NCI-H345 (cell line): ENCODE measurements at places on chromosomes 5 and 9.
A peak's percentile ranks its signal among the peaks of the same experiment; 100 is the strongest.

- no peak for DNase-seq
These were observed 783.3 kb upstream of the CDH9 start for GRCh38 chr5:27821681-27822080.

DNA sequence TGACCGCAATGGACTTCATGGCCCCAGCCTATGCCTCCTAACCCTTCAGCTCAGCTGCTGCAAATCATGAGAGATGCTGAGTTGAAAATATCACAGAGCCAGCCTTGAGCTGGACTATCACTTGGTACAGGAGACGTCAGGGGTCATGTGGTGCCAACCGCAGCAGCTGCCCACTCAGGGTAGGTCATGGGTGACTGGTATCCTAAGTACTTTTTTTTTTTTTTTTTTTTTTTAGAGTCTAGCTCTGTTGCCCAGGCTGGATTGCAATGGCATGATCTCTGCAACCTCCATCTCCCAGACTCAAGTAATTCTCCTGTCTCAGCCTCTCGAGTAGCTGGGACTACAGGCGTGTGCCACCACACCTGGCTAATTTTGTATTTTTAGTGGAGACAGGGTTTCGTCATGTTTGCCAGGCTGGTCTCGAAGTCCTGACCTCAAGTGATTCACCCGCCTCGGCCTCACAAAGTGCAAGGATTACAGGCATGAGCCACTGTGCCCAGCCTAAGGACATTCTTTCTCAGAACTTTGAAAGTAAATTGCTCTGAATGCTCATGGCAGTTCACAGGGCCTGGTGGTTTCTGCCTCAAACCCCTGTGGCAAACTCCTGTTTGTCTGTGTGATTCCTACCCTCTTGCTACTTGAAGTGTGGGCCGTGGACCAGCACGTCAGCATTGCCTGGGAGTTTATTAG, 21.3 kb downstream of the WWC1 start:
- DNase-seq: no peak

- DNase-seq: no peak
These were observed 369.5 kb downstream of the ARL15 start for GRCh38 chr5:53940921-53941320.

DNA sequence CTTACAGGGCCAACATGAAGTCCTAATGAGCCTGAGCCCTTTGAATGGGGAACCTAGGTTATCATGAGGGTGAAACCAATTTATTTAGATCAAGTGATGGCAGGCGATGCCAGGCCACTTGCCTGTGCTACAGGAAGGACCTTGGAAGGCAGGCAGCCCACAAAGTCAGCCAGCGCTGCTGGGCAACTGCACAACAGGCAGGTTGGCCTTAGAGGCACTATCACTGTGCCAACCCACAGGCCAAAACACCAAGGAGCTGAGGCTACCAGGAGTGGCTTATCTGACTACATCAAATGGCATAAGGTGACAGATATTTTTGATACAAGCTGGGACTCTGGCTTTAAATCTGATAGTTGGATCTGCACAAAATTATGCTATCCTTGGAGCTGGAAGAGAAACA, 319.1 kb downstream of the NTRK2 start:
- DNase-seq: no peak

DNA sequence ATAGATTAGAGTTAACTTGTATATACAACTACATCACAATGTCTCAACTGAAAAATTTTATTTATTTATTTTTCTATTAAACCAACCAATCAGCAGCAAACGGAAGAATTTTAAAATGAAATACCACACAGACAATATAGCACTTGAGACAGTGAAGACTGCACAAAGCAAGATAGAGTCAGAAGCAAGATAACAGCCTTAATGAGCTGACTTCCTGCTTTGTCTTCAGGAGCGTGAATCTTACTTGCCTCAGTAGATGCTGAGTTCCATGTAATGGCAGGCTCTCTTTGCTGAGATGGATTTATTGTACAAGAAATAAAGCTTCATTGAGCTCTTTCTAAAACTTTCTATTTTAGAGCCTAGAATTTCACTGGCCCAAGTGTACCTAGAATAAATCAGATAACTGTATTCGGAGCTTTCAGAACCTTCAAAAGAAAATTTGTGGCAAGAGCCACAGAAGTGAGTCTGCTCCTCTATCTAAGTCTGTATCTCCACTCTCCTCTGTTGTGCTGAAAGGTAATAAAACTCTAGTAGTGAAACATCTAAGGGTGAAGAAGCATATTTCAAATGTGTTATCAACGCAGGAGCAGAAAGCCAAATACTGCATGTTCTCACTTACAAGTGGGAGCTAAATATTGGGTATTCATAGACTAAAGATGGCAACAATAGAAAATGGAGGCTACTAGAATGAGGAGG, 83.3 kb upstream of the ANKRD55 start:
- DNase-seq: no peak

DNA sequence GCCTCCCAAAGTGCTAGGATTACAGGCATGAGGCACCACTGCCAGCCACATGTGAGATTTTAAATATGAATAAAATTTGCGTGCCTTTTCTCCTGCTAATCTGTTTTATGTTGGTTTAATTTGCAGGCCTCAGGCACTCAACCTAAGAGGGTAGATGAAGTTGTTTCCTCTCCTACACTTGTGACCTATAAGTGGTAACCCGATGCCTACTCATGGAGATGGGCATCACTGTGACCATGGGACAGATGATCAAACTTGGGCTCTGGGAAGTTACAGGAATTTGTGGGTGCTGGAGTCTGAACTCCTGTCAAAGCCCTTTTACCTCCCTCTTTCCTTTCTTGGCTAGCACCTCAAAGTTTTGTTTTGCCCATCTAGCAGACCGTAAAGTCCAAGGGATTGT, 1.1 kb downstream of the SLC28A3 start:
- no peak for DNase-seq

- no peak for DNase-seq
These were observed 16.9 kb upstream of the BOD1 start for GRCh38 chr5:173633304-173633703.

DNA sequence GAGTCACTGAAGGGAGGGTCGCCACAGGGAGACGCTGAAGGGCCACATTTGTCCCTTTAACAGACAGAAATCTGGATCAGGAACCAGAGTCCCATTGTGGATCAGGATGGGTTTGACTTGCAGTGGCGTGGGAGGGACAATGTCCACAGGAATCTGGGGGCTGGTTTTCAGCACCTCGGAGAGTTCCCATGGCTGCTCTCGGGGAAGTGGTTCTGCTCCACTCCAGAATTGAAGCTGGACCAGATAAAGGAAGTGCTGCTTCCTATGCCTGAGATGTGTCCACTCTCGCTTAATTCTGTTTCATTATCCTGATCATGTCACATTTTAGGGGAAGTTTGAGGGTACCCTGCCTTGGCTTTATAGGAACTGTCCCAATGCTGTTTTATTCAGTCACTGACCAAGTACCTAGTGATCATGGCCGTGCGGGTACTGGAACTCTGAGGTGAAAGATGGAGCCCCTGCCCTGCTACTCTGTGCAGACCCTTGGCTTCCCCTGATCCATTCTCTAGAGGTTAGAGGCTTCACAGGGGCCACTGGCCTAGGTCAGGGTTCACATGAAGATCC, 28.7 kb downstream of the ENHO start:
- no peak for DNase-seq

- DNase-seq: no peak
These were observed 106.4 kb upstream of the GPR151 start for GRCh38 chr5:146622391-146622790.

DNA sequence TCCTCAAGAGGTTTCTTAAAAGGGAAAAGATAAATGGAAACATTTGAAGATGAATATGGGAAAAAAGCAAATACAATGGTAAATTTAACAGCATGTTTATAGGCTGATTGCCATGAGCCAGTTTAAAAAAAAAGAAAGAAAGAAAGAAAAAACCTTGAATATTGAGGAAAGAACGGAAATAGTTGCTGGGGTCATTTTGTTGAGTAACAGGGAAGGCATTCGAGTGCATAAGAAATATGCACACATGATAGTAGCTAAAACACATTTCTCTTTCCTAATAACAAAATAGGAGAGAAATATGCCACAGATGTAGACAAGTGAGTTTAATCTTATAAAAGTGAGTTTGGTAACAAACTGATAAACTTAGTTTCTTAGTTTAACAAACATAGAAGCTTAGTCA, 864.6 kb upstream of the ACO1 start:
- DNase-seq: no peak

- DNase-seq: no peak
These were observed 321.9 kb downstream of the ZSWIM6 start for GRCh38 chr5:61653807-61654580.

- no peak for DNase-seq
These were observed 218.9 kb downstream of the EPB41L4A start for GRCh38 chr5:112200131-112200530.

DNA sequence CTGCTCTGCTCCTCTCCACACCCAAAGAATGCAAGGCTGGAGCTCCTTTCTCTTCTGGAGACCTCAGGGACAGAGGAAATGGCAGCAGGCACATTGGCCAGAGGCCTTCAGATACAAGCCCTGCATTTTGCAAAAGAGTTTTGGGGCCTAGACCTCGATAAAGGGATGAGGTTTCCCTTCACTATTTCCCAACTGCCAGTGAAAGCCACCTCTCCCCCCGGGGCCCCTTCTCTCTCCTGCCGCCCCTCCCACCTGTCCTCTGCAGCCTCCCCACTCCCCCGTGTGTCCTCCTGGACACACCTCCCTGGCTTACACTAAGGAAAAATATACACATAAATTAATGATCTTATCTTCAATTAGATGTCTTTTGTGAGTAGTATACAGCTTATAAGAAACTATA, 21.3 kb upstream of the LMNB1 start:
- DNase-seq: no peak

- DNase-seq: peak; percentile 87
These were observed 24.1 kb downstream of the PHF2 start for GRCh38 chr9:93600504-93600903.

DNA sequence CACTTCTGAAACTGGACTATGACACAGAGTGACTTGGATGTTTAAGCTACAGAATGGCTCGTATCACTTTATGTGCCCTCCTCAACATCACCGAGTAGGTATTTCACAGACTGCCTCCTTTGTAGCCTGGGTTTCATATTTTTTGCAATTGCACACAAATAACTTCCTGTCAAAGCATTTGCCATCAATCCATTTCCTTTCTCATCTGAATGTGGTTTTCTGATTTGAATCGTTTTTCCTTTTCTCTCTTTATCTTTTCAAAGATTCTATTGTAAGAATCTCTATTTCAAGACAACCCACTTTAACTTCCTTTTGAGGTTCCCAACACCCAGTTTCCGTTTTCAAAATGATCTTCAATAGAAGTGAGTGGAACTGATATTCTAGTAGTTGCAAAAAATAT, 563.8 kb upstream of the ARRDC3 start:
- DNase-seq: no peak

DNA sequence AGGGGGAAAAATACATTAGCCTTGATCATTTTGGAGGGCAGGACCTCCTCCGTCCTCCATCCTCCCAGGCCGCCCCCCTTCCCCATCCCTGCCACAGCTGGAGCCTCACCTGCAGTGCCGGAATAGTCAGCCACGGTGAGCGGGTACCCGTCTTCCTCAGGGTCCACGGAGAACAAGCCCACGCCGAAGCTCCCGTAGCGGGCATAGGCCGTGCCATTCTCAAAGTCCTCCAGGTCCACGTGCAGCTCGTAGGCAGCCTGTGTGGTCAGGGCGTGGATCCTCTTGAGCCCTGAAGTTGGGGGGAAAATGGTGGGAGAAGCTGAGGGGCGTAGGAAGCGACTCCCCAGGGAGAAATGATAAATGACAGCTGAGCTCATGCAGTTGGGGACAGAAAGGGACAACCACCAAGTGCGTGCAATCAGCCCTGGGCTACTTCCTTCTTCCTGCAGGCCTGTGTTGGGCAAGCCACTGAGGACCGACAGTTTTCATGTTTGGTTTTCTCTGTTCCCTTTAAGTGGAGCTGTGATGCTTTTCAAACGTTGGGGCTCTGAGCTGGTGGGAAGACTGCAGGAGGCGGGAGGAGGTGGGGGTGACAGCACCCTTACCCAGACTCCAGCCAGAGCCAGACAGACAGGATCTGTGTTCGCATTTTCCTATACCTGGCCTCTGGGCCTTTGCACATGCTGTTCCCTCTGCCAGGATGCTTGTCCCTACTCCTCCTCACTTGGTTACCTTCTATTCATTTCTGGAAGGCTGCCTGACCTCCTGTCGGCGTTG, 8.7 kb upstream of the QRFP start:
- DNase-seq: no peak

GRCh38 chr5:25858019-25858418, 1180.4 kb downstream of the CDH9 start:
- DNase-seq: peak; percentile 31

DNA sequence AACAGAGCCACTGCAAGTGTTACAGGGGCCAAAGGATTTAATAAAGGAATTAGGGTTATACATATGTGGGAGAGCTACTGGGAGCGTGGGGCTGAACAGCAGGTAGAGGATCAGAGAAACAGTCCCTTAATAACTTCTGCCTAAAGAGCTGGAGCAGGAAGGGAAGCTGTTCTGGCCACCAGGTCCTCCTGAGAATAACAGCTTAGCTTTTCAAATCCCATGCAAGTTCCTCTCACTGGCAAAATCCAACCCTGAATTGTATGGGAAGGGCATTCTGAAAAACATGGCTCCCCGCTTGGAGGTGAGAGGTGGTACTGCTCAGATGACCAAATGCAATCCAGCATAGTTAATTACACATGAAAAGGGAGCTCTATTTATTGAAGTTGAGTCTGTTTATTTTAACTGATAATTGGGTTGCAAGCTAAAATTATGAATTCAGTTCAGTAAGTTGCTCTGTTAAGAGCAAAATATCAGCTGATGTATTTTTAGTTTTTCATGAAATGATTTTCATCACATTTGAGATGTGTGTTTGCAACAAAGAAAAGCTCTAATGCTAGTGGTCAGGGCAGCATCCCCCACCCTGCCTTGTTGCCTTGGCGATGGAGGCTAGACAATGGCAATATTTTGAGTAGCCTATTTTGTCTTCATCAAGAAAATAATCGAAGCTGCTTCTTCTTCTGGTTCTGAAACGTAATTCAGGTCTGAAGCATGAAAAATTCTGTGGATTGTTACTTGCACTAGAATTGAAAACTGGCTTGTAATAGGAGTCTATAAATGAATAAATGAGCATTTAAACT, 58.4 kb upstream of the SH3GL2 start:
- DNase-seq: peak; percentile 18

GRCh38 chr5:122736086-122736845, 38.6 kb upstream of the SNX2 start:
- DNase-seq: no peak

- DNase-seq: no peak
These were observed 165.9 kb downstream of the FSTL4 start for GRCh38 chr5:133446440-133446839.

DNA sequence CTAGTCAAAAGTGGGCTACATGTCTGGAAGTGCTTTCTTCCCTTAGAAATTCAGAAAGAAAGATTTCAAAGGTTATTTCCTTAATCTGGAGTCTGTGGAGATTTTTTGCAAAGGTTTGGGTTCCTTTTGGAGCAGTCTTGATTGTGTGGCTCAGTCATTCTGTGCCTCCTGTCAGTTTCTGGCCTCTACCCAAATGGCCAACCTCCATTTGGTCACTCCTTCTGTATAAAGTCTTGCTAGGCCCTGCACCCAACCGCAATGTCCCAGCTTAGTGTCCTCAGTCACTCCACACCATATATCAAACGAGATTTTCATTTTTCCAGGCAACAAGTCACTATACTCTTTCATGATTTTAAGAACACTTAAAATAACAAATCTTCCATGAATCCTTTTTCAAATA, 199.6 kb downstream of the NTRK2 start:
- no peak for DNase-seq
